ENCODE measurements at places on chromosomes 7 and 10. TPM values are rescaled to one million over a fixed set of nuclear protein-coding genes. Genes with fewer than 3 reads are reported as not detected.

GRCh38 chr7:2948749-2949148 lies 94.9 kb downstream of the CARD11 start:
- no peak for DNase-seq

DNA sequence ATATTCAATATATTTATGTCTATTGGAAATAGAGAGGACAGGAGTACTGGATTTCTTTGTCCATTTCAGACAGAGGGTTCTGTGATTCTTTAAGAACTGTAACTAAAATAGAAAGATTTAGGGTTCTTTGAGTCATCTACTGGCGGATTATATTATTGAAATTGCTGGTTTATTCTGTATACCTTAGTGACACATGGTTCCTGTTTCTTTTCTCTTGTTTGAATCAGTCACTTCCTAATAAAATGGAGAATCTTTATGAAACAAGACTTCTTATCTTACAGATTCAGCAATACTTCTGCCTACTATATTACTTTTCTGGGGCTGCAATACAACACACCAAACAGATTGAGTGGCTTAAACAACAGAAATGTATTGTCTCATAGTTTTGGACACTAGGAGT lies 20.8 kb upstream of the ZNF800 start:
- no peak for DNase-seq

GRCh38 chr7:151342811-151343210 lies 1.2 kb downstream of the NUB1 start:
- DNase-seq: no peak

Gene ELFN1
- not detected for total RNA-seq

Gene CD36
- total RNA-seq: 1.4 TPM
